ENCODE measurements at places on chromosomes 1 and 21.

DNA sequence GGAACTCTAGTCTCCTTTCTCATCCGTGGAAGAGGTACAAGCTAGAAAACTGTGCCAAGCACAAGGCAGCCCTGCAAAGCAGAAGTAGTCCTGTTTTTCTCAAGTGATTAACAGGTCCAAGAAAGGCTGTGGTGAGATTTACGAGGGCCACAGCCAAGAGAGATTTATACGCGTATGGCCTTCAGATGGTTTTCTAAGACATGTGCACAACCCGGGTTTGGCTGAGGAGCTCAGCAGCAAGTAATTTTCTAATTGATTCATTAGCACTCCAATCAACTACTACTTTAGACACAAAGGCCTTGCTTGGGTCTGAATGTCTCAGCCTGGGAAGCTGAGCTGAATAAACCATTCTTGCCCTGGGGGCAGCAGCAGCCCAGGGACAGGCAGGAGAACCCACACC is 55.8 kb downstream of the SSBP3 start:
- peak; percentile 47 for DNase-seq

DNA sequence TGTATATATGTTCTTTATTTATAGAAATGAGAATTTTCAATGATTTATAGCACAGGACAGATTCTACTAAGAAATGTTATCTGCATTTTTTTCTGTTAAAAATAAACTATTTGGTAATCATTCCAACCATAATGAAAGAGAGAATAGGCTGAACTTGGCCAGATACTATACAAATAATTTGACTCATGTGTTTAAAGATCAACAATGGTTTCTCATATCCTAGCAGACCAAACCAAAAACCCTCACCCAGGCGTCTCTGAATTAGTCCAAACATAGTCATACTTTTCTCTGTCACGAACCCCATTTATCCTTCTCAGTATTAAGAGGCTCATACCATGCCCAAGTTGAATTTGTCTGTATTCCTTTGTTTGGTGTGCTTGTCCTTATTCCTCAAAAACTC is 40.3 kb downstream of the RPE65 start:
- DNase-seq, result no peak

DNA sequence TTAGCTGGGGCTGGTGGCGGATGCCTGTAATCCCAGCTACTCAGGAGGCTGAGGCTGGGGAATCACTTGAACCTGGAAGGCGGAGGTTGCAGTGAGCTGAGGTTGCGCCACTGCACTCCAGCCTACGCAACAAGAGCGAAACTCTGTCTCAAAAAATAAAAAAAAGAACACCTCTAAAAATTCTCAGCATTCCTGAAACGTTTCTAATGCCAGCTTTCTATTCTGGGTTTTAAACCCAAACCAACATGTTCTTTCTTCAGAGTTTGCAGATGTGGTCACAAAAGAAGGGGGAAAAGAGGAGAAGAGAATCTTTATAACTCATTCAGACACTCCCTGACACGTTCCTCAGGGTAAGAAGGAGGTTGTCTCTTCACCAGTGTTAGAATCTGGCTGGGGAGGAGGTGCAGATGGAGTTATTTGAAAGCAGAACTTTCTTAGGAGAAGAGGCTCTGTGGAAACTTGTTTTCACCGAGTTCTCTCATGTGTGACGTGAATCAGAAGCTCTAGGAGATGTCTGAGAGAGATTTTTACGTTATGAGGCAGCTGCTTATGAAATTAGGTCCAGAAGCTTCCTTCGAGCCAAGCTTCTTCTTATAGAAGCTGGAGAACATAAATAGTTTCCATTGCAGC is 17.8 kb upstream of the CNR2 start:
- no peak for DNase-seq

GRCh38 chr1:11581445-11581991 is 72.7 kb downstream of the FBXO2 start:
- DNase-seq, result no peak

DNA sequence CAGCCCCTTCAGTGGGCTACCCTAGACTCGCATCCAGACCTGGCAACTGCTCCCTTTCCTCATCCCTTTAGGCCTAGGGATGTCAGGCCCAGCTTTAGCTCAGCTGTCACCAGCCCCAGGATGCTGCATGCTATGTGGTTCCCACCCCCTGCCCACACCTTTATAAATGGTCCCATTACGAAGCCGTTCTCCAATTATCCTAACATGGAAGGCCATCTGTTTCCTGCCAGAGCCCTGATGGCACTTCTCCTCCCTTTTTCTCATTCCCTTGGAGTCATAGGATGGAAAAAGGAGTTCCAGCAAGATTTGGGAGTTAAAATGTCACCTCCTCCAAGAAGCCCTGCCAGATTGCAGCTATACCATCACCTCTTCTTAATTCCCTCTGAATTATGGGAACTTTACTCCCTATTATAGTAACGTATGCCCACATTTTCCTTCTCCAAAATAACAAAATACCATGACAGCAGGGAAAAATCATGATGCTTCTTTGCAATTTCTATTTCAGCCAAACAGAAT is 205.0 kb upstream of the GRIK3 start:
- no peak for DNase-seq

GRCh38 chr21:26850116-26850643 is 5.0 kb upstream of the ADAMTS1 start:
- peak; percentile 71 for DNase-seq
